ENCODE measurements at places on chromosomes 16 and 17. TPM values are rescaled to one million over a fixed set of nuclear protein-coding genes. Genes with fewer than 3 reads are reported as not detected.

- peaks cover 4% of the 10 kb centered on the region for H3K36me3 ChIP-seq
- DNase-seq = no peak
- H3K27ac ChIP-seq = no peak overlapping the region
Measured at GRCh38 chr16:54654429-54654828, 276.2 kb upstream of the IRX5 start.

DNA sequence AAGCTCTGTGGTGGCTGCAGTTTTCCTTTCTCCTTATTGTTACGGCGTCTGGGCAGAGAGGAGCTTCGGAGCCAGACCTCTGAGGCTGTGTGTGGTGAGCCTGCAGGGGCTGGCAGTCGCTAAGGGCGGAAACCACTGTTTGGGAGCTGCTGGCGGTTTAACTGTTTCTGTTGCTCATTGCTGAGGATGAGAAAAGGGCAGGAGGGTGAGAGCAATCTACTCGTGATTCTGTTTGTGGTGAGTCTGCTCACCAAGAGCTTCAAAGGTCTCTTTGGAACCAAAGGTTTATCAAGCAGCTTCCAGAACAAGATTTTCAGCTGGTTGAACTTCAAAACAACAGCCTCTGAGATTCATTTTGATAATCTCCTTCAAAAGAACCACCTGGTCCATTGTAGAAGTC is 143.9 kb downstream of the ANKFN1 start:
- no peaks in the 10 kb centered on the region for H3K36me3 ChIP-seq
- H3K27ac ChIP-seq = peak overlapping the region; percentile 13
- peaks cover 13% of the 10 kb centered on the region for H3K4me1 ChIP-seq
- H3K4me3 ChIP-seq = peak overlapping the region; percentile 64
- no peaks in the 10 kb centered on the region for H3K27me3 ChIP-seq

TIMP2 gene
- 7.3 TPM for total RNA-seq

CTRB2 gene
- not detected for total RNA-seq

CRHR1 gene
- not detected for total RNA-seq
